ENCODE measurements at places on chromosomes 6 and 20.

DNA sequence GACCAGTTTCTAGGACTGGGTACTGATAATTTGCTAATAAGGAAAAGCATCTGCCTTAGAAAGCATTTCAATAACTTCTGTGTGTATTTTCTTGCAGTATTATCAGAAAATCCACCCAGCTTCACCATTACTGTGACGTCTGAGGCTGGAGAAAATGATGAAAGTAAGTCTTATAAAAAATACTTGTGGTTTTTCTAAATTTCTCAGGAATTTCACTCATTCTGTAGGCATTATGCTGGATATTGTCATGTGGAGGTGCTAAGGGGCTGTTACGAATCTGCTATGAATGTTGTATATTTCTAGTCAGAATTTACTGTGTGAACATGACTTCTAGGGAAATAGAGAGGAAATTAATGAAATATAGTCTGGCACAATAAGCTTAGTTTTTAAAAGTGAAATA lies 8.9 kb downstream of the RWDD1 start:
- DNase-seq, result no peak

GRCh38 chr6:141028791-141029280 lies 1103.9 kb upstream of the GJE1 start:
- no peak for DNase-seq

DNA sequence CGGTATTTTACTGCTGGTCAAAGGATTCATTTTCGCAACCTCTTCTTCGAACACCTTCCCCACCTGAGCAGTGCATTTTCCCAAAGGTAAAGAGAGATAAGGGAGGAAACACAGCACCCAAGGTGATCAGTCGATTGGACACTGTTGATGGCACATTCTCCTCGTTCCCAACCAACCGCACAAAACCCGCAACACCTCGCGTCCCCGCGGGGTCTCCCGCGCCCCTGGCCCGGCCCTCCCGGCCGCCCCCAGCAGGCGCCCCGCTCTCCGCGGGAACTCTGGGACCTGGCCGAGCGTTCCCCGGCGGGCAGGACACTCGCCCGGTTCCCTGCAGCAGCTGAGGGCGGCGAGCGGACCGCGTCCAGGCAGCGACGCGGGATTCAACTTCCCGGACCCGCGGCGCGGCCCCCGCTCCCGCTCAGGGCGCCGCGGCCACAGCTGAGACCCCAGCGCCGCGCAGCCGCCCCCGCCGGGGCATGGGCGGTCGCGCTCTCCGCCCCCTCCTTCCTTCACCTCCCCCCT lies 506 bp downstream of the RGS17 start:
- DNase-seq, result no peak

GRCh38 chr6:3500262-3501014 lies 43.6 kb upstream of the SLC22A23 start:
- DNase-seq, result no peak

DNA sequence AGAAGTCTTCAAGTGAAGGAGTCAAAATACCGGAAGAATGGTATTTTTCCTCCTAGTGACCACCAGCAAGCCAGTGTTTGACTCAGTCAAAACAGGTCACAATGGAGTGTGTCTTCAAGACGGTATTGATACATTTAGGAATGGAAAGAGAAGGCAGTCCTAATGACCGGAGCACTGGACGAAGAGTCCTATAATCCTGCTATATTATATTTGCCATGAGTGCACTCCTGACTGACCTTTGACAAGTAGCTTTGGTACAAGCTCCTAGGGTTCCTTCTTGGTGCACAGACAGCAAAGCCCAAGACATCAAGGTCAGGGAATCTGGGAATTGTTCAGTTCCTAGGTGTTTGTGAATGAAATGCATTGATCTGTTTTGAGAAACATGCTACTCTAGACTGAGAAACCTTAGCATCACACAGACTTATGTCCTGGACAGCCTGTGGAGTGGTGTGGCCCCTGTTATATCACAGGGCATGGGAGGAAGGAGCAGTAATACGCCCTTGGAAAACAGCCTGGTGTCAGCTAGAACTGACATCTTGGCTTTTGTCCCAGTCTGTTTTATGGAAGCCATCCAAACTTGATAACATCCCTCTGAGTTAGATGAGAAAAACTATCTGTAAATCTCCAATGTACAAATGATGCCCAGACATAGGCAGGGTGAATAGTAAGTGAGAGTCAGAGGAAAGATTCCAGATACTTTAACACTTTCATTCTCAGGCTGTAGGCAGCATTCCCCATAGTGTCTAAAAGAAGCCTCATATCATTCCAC lies 18.5 kb downstream of the NOX3 start:
- DNase-seq, result no peak

DNA sequence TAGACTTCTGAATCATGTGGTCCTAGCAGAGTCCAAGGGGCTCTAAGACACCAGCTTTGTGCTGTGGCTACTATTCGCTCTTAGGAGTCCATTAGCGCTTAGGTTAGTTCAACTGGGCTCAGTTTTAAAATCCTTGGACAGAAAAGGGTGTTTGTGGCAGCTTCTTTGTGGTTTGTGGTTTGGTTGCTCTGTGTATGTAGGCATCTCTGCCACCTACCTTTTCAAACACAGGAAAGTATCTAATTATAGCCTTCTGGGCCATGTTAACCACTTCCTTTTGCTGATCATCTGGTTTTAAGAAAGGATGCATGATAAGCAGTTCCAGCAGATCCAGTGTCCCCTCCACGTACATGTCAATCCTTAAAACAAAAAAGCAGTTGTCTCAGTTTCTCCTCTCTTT lies 10.8 kb downstream of the GSTA4 start:
- peak; percentile 48 for DNase-seq

GRCh38 chr20:62742979-62743776 lies 34.5 kb downstream of the NTSR1 start:
- no peak for DNase-seq

DNA sequence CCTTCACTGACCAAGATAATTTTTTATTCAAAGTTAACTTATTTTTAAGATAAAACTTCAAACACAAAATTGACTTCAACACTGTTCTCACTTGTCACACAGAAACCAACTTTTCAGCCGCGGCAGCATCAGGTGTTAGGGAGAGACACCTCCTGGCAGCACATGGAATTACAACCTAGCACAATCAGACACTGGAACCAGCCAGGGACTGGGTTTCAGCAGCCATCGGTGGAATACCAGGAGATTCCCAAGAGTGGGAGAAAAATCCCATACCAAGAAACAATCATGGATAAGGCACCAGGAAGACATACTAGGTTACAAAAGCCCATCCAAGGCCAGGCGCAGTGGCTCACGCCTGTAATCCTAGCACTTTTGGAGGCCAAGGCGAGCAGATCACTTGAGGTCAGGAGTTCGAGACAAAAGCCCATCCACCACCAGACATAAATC lies 70.0 kb downstream of the SNX5 start:
- DNase-seq, result peak; percentile 45

DNA sequence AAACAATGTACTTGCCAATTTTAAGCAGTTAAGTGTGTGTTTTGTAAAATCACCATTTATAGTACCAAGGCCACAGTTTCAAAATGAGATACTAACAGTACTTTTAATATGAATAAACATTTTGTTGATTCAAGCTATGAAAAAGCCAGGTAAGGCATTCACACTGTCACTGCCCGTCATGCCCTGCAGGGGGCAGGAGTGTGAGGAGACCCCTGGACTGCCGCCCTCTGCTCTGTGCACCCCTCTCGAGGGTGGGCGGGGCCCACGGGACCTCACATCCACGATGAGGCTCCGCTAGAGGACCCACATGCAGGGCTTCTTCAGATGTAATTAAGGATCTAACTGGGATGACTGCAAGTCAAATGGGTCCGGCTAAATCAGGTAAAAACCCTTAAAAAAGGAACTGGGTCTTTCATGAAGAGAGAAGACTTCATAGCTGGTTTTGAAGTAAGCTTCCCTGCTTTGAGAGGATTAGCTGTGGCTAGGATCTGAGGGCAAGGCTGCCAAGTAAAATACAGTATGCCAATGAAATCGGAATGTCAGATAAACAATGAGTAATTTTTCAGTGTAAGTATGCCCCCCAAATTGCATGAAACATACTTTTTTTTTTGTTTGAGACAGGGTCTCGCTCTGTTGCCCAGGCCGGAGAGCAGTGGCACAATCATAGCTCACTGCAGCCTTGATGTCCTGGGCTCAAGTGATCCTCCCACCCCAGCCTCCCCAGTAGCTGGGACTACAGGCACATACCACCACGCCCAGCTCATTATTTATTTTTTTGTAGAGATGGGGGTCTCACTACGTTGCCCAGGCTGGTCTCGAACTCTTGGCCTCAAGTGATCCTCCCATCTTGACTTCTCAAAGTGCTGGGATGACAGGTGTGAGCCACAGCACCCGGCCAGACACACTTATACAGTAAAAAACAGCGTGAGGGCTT lies 18.7 kb downstream of the DIDO1 start:
- peak; percentile 59 for DNase-seq

DNA sequence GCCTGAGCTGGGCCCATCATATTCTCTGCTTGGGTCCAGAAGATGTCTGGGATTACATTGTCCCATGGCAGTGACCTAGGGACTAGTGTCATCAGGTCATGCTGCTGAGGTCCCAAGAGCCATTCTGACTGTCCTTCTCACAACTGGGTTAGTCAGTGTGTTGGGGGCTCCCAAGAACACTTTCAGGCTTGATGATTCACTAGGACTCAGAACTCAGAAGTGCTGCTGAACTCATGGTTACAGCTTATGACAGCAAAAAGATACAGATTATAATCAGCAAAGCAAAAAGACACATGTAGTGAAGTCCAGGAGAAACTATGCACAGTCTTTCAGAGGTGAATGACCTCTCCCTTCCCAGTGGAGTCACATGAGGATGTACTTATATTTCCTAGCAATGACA lies 107.8 kb downstream of the SYNE1 start:
- DNase-seq, result no peak

DNA sequence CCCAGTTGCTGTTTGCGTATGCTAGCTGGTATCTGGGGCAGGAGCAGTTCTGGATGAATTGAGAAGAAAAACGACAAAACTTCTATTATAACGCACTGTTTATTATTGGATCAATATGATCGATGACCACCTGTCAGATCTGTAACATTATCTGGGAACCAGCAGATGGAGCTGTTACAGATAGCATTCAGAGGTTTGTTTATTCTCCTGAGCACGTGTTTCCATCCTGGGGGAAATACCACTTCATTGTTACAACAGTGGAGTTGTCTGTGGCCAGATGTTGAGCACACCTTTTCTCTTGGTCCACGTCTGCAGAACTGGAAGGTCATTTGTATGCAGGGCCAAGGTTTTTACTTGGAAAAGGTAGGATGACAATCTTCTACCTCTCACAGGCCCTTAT lies 16.0 kb upstream of the NKX2-2 start:
- no peak for DNase-seq

- no peak for DNase-seq
These were observed 14.7 kb upstream of the PLCB4 start for GRCh38 chr20:9054176-9054575.

- no peak for DNase-seq
These were observed 9.3 kb downstream of the AARS2 start for GRCh38 chr6:44303842-44304241.

- no peak for DNase-seq
These were observed 178.0 kb upstream of the SALL4 start for GRCh38 chr20:51980277-51980676.

DNA sequence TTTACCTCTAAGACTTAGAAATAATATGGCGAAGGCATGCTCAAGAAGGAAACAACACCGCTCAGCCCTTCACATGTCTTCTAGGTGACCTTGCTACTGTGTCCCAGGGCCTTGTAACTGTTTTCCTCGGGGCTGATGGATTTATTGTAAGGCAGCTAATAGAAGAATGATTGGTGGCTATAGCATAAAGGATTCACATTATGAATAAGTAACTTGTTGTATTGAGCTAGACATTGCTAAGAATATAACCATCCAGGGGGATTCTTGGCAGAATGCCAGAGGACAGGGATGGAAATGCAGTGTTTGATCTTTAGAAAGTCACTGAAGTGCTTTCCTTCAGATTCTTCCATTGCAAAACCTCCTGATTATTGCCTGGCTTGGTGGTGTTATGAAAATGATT lies 54.9 kb downstream of the PLEKHG1 start:
- DNase-seq, result no peak

DNA sequence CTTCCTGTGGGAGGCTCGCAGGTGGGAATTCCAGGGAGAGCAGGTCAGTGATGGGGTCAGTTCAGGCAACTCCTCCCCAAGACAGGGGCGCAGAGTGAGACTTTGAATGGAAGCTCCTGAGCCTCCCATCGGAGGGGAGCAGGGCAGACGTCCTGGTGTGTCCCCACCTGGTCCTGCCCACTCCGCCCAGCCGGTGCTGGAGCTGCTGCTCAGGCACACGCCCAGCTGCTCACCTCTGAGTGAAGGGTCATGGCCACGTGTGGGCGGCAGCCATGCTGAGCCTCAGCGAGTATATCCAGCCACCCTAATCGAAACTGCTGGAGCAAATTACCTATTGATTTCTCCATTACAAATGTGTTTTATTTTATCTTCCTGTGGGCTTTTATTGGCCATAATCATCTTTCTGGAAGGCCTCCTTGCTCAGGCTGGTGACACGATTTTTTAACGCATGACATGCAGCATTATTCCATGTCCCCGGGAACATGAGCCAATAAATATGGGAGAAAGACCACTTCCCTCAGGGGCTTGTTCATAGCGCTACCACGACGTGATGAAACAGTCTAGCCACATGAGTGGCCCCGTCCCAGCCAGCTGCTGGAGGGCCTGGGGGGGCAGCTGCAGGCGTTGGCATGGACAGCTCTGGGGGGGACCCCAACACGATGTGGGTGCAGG lies 148.1 kb downstream of the TAF4 start:
- DNase-seq, result no peak

GRCh38 chr20:62737271-62737811 lies 28.7 kb downstream of the NTSR1 start:
- DNase-seq, result no peak

DNA sequence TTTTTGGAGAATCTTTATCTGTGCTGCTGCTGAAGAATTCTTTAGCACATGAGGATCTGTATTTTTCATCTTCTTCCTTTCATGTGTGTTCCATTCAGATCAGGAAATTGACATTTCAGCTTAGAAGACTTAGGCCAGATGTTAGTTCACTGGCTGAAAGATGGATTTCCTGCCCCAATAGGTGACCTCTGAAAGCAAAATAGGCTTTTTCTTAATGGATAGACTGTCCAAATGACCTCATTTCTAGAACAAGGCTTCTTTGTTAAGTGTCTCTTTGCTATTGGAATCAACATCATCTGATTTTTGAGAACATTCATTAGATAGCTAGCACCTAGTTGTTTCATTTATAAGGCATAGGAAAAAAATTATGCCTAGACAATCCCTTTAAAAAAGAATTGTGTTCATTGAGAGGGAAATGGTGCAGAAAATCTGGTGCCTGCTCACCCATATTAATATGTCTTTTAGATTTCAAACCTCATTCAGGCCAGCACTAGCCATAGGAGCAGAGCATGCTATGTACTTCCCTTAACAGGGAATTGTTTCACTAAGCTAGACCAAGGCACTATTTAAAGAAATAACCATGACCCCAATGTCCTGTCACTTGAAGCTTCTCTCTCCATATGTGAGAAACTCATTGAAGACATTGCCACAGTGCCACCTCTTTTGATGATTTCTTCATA lies 13.6 kb upstream of the SASH1 start:
- DNase-seq, result no peak
